CD4-positive, alpha-beta memory T cell (primary cell): ENCODE measurements at places on chromosomes 11 and 22.

GRCh38 chr11:113675003-113675561, 31.0 kb downstream of the TMPRSS5 start:
- DNase-seq: no peak
- H3K4me1 ChIP-seq: no peaks in the 10 kb centered on the region
- H3K27ac ChIP-seq: no peak overlapping the region
- no peaks in the 10 kb centered on the region for H3K36me3 ChIP-seq
- no peaks in the 10 kb centered on the region for H3K27me3 ChIP-seq
- no peak overlapping the region for H3K4me3 ChIP-seq

GRCh38 chr11:84541731-84542340, 1085.3 kb downstream of the DLG2 start:
- H3K4me1 ChIP-seq: no peaks in the 10 kb centered on the region
- no peaks in the 10 kb centered on the region for H3K27me3 ChIP-seq
- no peak for DNase-seq
- no peaks in the 10 kb centered on the region for H3K36me3 ChIP-seq

- H3K36me3 ChIP-seq: no peaks in the 10 kb centered on the region
- peaks cover 20% of the 10 kb centered on the region for H3K4me1 ChIP-seq
- DNase-seq: no peak
- no peaks in the 10 kb centered on the region for H3K27me3 ChIP-seq
- H3K4me3 ChIP-seq: no peak overlapping the region
Measured at GRCh38 chr11:9232482-9232881, 32.7 kb downstream of the DENND5A start.

DNA sequence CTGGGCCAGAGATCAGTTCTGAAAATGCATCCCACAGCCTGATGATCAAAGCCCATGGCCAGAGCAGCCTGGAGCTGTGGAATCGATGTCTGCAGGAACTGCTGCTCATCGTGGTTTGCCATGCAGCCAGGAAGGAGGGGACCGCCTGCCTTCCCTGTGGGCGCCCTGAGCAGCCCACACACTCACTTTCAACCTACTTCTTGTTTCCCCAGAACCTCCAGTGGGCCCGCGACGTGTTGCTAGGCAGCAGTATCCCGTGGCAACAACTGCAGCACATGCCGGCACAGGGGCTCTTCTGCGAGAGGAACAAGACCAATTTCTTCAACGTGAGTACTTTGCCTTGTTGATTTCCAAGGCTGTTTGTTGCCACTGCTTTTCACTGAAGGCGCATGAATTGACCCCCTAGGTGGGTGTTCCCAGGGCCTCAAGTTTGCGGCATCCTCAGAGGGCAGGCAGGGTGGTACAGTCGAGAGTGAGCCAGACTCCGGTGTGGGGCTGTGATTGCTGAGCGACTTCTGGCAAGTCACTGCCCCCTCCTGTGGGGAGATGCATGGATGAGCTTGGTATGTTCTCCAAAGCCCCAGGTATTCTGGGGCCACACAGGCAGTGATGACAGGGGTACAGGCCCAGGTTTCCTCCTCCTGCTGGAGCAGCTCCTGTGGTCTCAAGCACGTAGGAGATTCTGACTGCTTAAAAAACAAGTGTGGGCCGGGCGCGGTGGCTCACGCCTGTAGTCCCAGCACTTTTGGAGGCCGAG, 47.0 kb upstream of the SUSD2 start:
- H3K36me3 ChIP-seq: peaks cover 28% of the 10 kb centered on the region
- H3K27ac ChIP-seq: no peak overlapping the region
- peaks cover 9% of the 10 kb centered on the region for H3K4me1 ChIP-seq

DNA sequence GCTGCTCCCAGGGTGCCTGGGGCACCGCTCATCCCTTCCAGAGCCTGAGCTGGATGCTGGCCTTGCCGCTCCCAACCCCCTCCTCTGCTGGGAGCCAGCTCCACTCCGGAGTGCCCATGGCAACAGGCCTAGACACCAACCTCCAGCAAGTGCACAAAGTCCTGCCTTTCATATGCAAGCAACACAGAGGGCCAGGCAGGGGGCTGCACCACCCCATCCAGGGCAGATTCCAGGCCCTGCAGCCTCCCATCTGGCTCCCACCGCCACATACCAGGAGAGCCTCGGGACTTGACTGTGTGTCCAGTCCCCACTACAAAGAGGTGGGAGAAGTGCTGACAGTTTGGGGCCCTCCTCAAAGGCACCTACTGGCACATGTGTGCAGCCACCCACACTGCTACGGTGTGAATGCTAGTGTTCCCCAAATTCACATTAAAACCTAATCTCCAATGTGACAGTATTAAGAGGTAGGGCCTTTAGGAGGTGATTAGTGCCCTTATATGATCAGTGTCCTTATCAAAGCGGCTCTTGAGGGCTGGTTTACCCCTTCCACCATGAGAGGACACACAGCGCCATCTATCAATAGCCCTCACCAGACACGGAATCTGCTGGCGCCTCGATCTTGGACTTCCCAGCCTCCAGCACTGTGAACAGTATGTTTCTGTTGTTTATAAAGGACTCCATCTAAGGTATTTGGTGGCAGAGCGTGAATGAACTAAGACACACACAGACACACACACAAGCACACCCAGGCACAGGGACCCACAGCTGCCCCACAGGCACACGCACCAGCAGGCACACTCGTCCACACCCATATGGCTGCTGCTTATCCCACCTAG, 16.2 kb downstream of the ARVCF start:
- H3K27me3 ChIP-seq: no peaks in the 10 kb centered on the region
- DNase-seq: no peak
- no peak overlapping the region for H3K4me3 ChIP-seq

GRCh38 chr11:62394825-62395538, 23.9 kb upstream of the SCGB1A1 start:
- H3K36me3 ChIP-seq: no peaks in the 10 kb centered on the region
- H3K4me3 ChIP-seq: no peak overlapping the region
- peaks cover 24% of the 10 kb centered on the region for H3K4me1 ChIP-seq
- DNase-seq: peak; percentile 59

DNA sequence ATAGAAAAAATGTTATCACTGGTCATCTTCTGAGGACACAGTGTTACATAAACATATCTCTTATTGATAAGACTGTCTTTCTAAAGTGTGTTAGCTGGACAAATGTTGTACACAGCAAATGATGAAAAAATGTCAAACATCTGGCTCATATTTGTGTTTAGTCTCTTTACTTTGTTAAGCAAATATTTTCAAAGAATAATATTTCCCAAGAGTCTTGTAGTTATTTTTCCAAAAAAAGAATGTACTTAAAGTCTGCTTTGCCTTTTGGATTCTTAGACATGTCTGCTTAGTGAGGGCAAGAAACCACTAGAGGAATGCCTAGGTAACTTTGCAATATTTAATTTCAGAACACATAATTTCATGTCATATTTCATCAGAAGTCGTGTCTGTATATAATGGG, 23.9 kb upstream of the CCDC179 start:
- no peaks in the 10 kb centered on the region for H3K36me3 ChIP-seq
- no peaks in the 10 kb centered on the region for H3K27me3 ChIP-seq
- H3K4me1 ChIP-seq: no peaks in the 10 kb centered on the region
- H3K4me3 ChIP-seq: no peak overlapping the region
- no peak for DNase-seq

DNA sequence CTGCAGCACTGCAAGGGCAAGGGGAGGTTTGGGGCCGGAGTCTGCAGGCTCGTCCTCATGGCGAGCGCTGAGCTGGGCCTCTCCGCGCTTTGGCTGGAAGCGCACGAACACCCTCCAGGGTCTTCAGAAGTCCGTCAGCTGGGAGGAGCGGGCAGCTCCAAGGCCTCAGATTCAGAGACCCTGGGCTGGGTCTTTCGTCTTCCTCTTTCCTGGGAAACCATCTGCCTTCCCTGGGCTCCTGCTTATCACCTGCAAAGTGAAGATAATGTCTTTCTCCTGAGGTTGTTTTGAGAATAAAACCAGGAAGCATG, 525.6 kb downstream of the BRD1 start:
- DNase-seq: no peak
- no peak overlapping the region for H3K4me3 ChIP-seq
- no peaks in the 10 kb centered on the region for H3K36me3 ChIP-seq
- no peaks in the 10 kb centered on the region for H3K27me3 ChIP-seq
- H3K27ac ChIP-seq: no peak overlapping the region

DNA sequence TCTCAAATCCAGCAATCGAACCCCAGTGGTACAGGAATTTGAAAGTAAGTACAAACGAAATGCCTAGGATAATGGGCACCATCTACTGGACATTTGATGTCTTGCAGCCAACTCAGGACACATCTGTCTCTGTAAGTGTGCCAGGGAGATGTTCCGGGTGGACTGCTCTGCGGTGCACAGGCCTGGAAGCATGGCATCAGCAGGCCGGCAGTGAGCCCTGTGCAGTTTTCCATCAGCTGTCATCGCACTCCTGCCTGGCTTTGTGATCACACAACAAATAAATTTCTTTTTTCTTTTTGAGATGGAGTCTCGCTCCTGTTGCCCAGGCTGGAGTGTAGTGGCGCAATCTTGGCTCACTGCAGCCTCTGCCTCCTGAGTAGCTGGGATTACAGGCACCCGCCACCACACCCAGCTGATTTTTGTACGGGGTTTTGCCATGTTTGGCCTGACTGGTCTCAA, 71.0 kb downstream of the JAM3 start:
- H3K4me3 ChIP-seq: no peak overlapping the region
- H3K36me3 ChIP-seq: no peaks in the 10 kb centered on the region
- no peaks in the 10 kb centered on the region for H3K4me1 ChIP-seq
- peak; percentile 46 for DNase-seq
- H3K27me3 ChIP-seq: no peaks in the 10 kb centered on the region

DNA sequence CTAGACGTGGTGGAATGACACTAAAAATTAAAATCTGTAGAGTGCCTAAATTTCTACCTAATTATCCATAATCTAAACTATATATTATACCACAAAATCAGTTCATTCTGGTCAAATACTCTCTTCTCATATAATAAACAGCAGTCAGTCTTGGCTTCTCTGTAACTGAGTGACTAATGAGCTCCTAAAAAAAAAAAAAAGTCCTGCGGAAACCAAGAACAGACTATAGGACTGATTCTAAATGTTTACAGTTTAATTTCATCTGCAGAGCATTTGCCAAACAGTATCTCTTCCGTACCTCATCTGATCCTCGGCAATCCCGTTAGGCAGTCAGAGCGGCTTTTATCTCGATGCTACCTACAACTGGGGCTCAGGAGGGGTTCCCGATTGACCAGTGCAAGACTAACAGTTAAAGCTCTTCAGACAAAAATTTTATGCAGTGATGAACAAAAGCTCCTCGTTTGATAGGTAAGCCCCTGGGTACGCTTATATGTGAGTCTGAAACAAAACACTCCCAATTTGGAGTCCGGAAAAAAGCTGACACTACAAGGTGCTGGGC, 686 bp downstream of the KIF18A start:
- H3K4me3 ChIP-seq: peak overlapping the region; percentile 74
- peaks cover 62% of the 10 kb centered on the region for H3K4me1 ChIP-seq
- no peaks in the 10 kb centered on the region for H3K36me3 ChIP-seq
- no peaks in the 10 kb centered on the region for H3K27me3 ChIP-seq
- peak overlapping the region; percentile 88 for H3K27ac ChIP-seq
- peak; percentile 35 for DNase-seq

GRCh38 chr22:46484861-46485595, 52.4 kb downstream of the CELSR1 start:
- no peak overlapping the region for H3K4me3 ChIP-seq
- no peak for DNase-seq
- no peaks in the 10 kb centered on the region for H3K27me3 ChIP-seq
- H3K27ac ChIP-seq: no peak overlapping the region
- no peaks in the 10 kb centered on the region for H3K36me3 ChIP-seq

DNA sequence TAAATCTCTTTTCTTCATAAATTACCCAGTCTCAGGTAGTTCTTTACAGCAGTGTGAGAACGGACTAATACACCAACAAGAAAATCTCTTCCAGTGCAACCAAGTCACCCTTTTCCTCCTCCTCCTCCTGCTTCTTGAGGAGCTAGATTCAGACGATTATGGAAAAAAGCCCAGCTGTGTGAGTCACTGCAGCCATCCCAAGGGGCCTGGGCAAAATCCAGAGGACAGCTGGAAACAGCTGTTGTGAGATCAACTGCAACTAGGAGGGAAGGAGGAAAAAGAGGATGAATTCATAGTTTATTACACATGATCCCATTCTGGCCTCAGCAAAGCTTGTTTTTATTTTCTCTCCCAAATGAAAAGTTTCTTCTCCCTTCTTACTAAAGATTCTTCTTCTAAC, 32.9 kb downstream of the RBFOX2 start:
- H3K36me3 ChIP-seq: no peaks in the 10 kb centered on the region
- no peak overlapping the region for H3K4me3 ChIP-seq
- H3K27me3 ChIP-seq: no peaks in the 10 kb centered on the region
- no peak overlapping the region for H3K27ac ChIP-seq
- no peak for DNase-seq
- no peaks in the 10 kb centered on the region for H3K4me1 ChIP-seq

DNA sequence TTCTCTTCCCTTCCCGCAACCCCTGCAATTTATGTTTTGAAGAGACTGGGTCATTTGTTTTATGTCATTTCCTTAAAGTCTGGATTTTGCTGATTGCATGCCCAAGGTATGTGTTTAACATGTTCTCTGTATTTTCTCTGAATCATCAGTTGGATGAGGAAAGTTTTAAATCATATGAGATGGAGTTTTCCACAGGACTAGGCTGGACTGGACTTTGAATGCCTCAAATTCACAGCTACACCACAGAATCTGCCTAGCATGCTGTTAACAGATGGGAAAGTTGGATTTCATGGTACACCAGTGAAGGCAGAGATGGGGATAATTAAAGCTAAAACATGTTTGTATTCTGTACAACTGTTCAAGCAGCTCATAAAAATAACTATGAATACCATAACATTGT, 62.6 kb downstream of the CWC15 start:
- H3K4me3 ChIP-seq: no peak overlapping the region
- DNase-seq: no peak
- no peaks in the 10 kb centered on the region for H3K27me3 ChIP-seq
- H3K36me3 ChIP-seq: no peaks in the 10 kb centered on the region

DNA sequence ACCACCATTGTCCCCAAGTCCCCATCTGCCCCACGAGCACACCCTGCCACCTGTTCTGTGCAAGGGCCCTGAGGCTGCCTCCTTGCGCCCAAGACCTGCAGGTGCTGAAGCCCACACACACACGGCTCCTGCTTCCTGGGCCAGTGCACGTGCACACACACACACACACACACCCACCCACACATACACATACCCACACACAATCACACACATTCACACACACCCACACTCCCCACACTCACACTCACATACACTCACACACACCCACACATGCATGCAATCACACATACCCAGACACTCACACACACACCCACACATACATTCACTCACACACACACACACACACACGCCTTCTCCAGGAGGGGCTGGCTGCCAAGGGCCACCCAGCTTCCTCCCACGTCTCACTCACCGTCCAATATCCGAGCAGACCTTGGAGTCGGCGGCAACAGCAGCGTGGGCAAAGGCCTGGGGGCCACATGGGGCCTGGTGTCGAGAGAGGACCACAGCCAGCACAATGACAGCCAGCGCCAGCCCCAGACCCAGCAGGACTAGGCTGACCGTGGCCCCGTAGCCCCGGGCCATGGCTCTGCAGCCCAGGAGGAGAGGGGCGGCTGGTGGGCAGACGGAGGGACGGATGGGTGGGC, 616 bp downstream of the GGT5 start:
- H3K4me1 ChIP-seq: peaks cover 25% of the 10 kb centered on the region
- H3K27me3 ChIP-seq: no peaks in the 10 kb centered on the region
- H3K36me3 ChIP-seq: no peaks in the 10 kb centered on the region
- H3K27ac ChIP-seq: no peak overlapping the region
